ENCODE measurements at places on chromosomes 12 and 14.
A peak's percentile ranks its signal among the peaks of the same experiment; 100 is the strongest.

- DNase-seq: no peak
These were observed 578 bp downstream of the DCAF5 start for GRCh38 chr14:69152181-69152901.

DNA sequence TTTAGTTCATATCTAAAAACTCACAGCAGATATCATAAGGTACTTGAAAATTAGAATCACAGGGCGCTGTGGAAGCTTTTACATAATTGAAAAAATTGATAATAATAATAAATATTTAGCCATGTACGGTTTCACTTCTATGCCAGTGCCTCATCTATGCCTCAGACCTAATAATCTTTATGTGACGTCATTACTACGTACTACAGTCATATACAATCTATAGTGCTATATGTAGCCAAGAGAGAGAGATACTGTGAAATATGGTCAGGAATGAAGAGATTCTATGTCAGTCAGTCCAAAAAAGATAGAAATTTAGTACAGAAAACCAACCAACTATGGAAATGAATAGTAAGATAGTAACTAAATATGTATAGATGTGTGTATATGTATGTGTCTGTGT, 1010.5 kb downstream of the NRXN3 start:
- no peak for DNase-seq

DNA sequence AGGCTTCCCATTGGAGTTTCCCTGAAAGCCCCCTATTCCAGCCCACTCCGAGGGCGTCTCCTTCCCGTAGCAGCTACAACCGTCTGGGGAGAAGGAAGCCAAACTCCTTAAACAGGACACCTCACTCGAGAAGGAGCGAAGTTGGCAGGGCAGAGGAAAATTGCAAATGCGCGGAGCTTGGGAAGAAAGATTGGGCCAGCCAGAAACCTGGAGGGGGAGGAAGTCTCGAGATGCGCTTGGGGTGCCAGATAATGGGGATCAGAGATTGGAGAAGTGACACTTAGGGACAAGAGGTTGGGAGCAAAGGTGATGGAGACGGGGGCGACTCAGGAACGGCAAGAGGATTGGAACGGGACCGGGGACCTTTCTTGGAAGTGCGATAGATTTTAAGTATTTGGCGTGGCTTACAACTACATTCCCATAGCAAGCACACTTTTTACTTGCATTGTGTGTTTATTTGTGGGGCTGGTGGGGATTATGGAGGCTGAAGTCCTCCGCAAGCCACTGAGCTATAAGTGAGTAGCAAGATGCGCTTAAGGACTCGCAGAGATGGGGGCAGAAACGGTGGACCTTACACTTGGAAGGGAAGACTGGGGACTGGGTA, 926 bp downstream of the HRK start:
- no peak for DNase-seq

GRCh38 chr12:79422060-79422812, 268.5 kb downstream of the PAWR start:
- no peak for DNase-seq

DNA sequence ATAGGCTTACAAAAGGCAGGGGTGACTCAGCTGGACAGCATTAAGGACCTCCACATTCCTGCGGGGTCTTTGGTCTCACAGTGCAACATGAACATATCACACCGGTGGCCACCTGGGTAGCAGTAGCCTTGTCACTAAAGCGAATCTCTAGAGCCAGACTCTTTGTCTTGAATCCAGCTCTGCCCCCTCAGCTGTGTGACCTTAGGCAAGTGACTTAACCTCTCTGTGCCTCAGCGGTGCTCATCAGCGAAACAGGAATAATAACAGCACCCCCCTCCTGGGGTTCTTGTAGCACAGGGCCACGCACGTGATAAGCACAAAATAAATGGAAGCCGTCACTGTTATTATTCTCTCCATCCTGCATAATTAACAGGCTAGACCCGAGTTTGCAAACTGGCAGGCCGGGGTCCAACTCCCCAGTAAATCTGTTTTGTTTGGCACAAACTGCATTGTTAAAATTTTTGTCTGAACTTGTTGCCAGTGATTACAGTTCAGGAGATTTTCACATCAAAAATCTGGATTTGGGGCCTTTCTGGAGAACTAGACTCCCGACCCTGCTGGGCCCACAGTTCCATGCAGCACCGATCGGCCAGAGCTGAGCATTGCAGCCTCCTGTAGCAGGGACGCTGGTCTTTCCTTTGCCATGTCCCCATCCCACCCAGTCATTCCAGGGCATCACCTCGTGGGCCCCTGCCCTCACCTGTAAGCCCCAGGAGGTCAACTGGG, 174.8 kb downstream of the PHETA1 start:
- DNase-seq: no peak

DNA sequence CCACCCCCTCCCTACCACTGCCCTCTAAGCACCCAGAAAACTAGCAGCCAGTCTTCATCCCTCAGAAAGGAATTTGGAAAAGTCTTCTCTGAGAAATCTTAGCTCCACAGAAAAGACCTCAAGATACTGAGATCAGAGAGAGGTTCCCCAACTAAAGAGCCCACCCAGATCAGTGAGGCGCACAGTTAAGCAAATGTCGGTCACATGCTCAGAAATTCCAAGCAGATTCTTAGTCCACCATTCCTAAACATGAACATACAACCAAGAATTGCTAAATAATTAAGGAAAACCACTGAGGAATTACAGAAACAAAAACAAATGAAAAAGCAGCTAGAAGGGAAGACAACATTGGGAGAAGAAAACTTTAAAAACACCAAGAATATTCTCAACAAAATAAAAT, 32.3 kb downstream of the MED13L start:
- no peak for DNase-seq

GRCh38 chr12:74293689-74294131, 243.9 kb upstream of the ATXN7L3B start:
- no peak for DNase-seq

DNA sequence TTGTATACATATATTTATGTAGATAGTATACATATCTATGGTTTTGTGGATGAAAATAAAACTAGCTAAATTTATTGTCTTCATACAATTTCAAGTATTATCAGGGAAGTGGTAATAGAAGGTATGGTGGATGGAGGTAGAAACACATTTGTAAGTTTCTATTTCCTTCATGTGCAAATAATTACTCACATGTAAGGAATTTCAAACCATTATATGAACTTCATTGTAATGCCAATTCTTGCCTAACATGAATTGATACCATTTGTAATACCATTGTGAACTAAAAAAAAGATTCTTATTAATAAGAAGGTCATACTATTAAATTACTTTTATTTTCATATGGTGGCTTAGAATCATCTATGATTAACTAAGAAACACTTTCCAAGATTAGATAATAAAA, 20.1 kb upstream of the PPFIA2 start:
- DNase-seq: no peak

DNA sequence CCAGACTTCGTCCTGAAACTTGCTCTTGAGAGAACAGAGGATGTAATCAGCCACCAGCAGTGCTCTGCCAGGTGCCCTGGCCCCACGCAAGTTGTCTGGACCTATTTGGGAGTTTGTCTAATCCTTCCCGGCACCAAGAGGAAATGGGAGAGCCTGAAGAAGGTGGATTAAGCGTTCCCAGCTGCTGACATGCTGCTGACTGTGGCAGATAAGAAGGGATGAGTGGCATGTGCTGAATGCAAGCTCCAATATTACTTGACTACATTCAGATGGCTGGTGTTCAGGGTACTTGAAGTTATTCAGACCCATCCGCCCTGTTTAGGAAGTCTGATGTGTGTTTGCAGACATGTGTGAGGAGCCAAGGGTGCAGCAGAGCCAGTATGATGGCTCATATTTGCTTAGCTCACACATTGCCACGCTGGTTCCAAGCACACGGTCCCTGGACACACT, 440.6 kb upstream of the CCDC196 start:
- DNase-seq: no peak

DNA sequence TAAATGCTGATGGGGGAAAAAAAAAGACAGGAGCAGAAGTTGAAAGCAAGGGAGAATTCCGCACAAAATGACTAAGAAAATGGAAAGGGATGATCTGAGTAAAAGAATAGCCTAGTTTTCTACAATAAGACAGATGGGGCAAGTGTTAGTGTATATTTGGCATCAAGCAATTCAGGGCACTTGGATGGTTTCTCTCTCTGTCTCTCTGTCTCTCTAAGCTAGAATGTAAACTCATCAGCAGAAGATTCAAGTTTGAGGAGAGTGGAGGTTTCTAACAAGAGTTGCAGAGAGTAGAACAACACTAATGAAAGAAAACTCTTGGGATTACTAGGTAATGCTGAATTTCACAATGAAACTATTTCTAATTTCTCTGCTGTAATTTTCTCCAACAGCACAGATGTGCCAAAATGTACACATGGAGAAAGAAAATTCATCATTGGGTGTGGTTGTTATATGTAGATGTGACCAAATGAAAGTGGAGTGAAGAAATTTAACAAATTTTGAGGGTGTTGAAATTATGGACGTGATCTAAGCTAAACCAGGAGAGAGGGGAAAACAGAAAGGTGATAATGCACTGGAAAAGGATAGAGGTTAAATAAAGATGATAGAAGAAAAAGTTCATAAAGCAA, 237.1 kb downstream of the ACSS3 start:
- no peak for DNase-seq

DNA sequence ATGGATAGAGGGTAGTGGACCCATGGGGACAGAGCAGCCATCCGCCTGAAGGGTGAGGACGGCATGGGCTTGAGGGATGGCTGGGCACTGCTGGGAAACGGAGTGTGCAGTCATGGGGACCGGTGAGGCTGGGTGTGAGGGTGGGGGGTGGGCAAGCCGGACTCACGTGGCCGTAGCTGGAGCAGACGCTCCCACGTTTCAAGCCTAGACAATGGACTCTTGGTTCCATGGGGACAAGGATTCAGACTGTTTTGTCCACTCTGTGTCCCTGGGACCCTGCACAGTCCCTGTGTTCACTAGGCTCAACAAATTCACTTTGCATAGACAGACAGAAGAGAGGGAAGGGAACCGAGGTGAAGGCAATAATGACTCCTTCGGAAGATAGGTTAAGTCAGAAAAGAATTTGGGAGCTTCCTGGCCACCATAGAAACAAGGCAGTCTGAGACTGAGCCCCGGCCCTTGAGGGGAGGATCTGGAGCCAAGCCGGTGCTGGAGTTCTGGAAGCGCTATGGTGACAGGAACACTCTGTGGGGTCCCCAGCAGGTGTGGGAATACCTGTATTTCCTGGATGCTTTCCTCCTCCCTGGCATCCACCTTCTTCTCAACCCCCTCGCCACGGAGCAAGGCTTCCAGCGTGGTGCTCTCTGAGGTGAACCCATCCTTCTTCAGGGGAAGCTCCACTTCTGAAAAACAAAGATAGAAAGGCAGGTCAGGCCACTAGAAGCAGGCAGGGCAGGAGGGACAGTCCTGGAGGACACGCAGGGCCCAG, 162.5 kb downstream of the DPF3 start:
- DNase-seq: no peak

GRCh38 chr12:50581226-50582184, 76.7 kb downstream of the DIP2B start:
- DNase-seq: no peak

DNA sequence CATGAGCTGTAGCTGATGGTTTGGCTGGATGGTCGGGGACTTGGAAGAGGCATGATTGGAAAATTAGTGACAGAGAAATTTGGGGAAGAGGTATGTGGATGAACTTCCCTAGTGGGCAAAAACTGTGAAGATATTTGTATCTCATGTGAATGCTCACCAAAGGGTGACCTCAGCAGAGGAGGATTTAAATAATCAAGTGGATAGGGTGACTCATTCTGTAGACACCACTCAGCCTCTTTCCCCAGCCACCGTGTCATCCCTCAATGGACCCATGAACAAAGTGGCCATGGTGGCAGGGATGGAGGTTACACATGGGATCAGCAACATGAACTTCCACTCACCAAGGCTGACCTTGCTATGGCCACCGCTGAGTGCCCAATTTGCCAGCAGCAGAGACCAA, 60.8 kb upstream of the KRAS start:
- peak; percentile 32 for DNase-seq

- DNase-seq: no peak
These were observed 58.4 kb upstream of the STAC3 start for GRCh38 chr12:57309420-57309819.

DNA sequence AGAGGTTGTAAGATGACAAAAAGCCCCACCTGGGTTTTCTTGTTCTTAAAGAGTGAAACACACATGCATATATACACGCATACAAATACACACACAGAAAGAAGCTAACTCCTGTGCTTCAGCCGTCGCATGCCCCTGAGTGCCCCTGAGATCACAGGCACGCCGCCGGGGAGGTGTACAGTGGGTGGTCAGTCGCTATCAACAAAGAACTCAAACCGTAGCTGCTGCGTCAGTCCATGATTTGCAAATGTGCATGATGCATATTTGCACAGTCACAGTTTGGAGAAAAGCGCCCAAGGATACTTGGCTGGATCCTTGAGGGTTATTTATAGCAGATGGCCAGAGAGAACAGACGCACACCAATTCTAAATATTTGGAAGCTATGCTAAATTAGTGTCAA, 206.9 kb downstream of the TMEM132D start:
- DNase-seq: no peak

- no peak for DNase-seq
These were observed 50.6 kb downstream of the FOXA1 start for GRCh38 chr14:37544407-37544806.

GRCh38 chr12:77382096-77382742, 316.9 kb upstream of the E2F7 start:
- peak; percentile 33 for DNase-seq

GRCh38 chr12:27257104-27257843, 13.2 kb downstream of the STK38L start:
- DNase-seq: no peak

- no peak for DNase-seq
These were observed 313.3 kb downstream of the TMEM121 start for GRCh38 chr14:105839425-105840265.

DNA sequence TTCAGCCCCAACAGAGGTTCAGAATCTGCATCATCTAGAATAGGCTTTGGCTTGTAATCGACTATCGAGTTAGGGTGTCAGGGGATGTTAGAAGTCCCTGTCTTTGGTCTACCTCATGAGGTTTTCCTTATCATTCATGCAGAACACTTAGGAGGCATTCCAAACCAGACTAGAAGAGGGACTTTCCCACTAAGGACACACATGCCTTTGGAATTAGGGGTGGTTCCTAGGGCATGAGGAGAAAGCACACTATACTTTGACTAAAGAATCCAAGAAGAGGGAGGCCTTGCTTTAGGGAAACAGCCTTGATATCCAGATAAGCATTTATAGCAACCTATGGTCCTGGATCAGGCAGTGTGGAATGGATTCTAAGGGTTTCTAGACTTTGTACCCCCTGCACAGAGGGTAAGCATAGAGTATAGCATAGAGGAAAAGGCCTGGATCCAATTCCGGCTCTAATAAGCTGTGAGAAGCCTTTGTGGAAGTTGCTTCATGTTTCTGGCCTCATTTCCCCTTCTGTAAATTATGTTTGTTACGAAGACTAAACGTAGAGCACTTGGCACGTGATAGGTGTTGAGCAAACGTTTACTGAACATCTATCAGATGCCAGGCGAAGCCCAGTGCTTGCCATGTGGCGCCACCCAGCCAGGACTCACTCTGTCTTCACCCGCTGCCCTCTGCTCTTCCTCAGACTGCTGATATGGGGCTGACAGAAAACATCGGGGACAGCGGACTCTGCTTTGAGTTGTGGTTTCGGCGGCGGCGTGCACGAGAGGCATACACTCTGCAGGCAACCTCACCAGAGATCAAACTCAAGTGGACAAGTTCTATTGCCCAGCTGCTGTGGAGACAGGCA, 13.2 kb downstream of the ZNF219 start:
- peak; percentile 81 for DNase-seq

- DNase-seq: peak; percentile 42
These were observed 130.1 kb downstream of the SPTSSA start for GRCh38 chr14:34331728-34332623.
